ENCODE measurements at places on chromosomes 1 and 21.

DNA sequence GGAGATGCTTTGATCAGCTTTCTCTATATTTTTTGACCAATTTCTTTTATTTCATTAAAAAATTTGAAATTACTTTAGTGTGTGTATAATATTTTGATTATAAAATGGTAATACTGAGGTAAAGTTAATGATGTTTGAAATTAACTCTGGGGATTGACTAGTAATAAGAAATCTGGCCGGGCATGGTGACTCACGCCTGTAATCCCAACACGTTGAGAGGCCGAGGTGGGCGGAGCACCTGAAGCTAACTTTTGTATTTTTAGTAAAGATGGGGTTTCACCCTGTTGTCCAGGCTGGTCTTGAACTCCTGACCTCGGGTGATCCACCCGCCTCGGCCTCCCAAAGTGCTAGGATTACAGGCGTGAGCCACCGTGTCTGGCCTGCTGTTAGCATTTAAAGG lies 17.5 kb downstream of the SCP2 start:
- no peak for DNase-seq

GRCh38 chr1:226310245-226310540 lies 1.2 kb upstream of the LIN9 start:
- DNase-seq: no peak

- DNase-seq: no peak
Measured at GRCh38 chr1:117146575-117147340, 25.2 kb upstream of the TRIM45 start.

DNA sequence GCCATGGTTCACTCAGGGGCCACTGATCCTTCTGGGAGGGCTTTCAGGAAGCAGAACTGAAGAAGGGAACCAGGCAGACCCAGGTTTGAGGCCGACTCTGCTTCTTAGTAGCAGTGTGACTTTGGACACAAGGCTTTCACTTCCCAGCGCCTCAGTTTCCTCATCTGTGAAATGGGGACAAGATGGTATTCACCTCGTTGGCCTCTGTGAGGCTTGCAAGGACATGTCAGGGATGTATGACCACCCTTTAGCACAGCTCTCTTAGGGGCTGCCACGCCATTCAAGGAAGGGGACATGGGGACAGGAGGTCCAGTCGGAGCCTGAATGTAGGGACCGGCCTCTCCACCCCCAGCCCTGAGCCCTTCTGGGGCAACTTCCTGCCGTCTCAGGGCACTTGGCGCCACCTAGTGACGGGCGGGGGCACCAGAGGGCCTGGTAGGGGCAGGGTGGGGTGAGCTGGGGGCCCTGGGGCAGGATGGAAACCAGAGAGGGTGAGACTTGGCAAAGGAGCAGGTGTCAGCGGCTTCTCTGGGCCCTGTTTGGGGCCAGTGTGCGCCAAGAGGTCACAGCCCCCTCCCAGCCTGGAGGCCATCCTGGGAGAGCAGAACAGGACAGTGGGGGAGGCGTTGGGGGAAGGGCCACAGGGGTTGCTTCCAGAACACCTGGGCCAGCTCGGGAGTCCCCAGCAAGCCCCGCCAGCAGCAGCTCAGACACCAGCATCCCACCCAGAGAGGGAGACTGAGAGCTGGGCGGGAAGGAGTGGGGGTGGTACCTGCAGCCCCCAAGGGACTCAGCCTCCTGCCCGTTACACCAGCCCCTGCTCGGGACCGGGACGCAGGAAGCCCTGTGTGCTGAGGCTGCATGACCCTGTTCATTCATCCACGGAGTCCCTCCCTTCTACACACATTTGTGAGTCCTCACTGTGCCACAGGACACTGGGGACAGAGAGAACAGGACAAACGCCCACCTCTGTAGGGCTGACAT lies 102.5 kb upstream of the TARDBP start:
- peak; percentile 51 for DNase-seq

DNA sequence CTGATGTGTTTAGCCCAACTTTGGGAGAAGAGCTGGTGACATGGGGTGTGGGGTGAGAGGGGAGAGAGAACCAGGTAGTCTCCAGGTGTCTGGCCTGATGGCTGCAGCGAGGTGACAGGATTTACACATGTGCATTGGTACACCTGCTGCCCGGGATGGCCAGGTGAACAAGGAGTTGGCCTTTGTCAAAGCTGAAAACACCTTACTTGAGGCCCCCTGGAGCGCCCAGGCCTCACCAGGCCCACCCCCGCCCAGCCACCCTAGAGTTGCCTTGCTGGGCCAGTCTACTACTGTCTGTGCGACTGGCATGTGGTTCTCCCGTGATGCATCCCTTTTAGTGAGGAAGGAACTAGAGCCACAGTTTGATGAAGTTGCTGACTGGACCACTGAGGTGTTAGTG lies 90.5 kb downstream of the ADARB1 start:
- DNase-seq: no peak

- no peak for DNase-seq
Measured at GRCh38 chr1:156795374-156795733, 21.3 kb downstream of the SH2D2A start.

GRCh38 chr1:78141531-78142231 lies 95.9 kb downstream of the GIPC2 start:
- DNase-seq: no peak

DNA sequence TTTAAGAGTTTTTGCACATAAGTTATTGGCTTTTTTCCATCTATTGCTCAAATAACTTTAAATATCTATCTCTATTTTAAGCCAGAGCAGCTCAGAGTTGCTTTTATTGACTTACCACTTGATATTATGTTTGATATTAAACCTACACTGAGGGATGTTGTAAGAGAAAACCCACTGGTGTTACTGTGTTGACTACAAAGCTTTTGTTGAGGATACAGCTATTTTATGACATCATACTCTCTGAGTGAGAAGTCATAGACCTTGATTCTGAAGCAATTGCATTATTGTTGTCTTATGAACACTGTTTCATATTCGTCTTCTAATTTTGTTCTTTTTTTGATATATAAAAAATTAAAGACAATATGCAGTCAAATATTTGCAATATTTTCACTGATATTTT lies 560.4 kb downstream of the PTBP2 start:
- DNase-seq: no peak

- DNase-seq: no peak
Measured at GRCh38 chr1:102800406-102800805, 307.9 kb downstream of the COL11A1 start.

- DNase-seq: no peak
Measured at GRCh38 chr1:223810586-223810985, 35.2 kb downstream of the TP53BP2 start.

DNA sequence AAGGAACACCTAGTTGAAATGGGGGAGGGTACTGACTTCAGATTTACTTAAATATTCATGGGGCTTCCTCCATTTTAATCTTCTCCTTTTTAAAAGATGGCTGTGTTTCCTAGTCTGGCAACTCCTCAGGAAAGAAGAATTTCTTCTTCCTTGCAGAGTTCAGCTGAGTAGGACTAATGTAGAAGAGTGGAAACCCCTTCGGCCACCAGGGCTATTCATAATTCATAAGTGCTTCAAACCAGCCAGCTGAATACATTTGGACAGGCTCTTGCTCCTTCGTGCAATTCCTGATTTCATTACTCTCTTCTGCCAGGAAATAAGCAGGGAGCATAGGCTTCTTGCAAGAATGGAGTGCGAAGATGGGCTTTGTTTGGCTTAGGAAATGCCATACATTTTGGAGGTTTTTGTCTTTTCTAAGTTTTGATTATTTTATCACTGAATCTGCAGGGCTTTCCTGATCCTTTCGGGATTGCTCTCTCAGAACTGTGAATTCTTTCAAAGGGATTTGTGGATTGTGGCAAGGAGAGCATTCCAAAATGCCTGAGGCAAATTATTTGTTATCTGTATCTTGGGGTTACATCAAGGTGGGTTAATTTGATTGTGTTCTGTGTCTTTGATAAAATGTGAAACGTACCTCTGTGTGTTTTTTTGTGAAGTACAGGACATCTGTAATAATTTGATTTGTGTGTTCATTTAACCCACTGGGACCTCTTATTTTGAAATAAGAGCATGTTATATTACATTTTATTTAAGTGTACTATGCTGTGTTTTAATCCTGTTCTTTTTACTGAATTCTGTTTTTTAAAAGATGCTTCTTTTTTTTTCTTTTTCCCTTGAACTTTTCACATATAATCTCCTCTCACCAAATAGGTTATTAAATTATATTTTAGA lies 179.4 kb upstream of the SGIP1 start:
- no peak for DNase-seq

DNA sequence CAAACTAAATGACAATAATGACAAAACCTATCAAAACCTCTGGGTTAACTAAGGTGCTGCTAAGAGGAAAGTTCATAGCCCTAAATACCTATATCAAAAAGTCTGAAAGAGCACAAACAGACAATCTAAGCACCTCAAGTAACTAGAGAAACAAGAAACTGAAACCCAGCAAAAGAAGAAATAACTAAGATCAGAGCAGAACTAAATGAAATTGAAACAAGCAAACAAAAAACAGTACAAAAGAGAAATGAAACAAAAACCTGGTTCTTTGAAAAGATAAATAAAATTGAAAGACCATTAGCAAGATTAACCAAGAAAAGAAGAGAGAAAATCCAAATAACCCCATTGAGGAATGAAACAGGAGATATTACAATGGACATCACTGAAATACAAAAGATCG lies 44.8 kb upstream of the KIAA0040 start:
- no peak for DNase-seq

DNA sequence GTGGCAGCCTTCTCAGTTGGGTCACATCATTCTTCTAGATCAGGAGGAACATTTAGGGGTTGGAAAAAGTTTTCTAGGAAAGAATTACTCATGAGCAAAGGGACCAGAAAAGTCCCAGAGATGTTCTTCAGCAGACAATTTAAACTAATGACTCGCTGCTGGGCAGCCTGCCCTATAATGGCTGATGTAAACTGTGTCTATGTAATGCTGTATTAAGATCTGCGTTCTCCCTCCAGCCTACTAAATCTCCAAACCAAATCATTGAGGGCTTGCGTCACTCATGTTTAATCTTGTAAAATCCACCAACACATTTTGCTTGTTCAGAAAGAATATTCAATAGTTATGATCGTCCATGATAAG lies 92.1 kb downstream of the LRRC8C start:
- DNase-seq: no peak

DNA sequence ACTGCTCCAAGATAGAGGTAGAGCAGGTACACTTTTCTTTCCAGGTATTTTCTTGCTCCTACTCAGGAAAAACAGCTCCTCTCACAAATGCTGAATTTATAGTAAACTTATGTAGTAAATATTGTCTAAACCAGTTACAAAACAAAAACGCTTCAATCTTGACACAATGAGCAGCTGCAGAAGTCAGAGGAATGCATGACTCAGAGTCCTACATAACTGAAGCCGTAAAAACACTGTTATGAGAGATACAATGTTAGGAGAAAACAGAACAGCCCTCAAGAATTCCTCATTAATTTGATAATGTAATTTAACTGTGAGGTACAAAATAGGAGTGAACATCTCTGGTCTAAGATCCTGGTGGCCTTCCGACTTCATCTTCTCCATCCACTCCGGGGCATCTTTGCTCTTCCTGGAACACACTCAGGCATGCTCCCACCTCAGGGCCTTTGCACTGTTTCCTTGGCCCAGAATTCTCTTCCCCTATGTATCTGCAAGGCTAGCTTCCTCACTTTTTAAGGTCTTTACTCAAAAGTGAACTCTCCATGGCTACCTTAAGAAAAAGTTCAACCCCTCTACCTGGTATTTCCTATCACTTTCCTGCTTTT lies 138.5 kb downstream of the SLC45A1 start:
- DNase-seq: no peak

GRCh38 chr1:91764471-91765115 lies 121.4 kb downstream of the TGFBR3 start:
- DNase-seq: no peak

- DNase-seq: no peak
Measured at GRCh38 chr21:26449161-26449560, 123.9 kb downstream of the CYYR1 start.

DNA sequence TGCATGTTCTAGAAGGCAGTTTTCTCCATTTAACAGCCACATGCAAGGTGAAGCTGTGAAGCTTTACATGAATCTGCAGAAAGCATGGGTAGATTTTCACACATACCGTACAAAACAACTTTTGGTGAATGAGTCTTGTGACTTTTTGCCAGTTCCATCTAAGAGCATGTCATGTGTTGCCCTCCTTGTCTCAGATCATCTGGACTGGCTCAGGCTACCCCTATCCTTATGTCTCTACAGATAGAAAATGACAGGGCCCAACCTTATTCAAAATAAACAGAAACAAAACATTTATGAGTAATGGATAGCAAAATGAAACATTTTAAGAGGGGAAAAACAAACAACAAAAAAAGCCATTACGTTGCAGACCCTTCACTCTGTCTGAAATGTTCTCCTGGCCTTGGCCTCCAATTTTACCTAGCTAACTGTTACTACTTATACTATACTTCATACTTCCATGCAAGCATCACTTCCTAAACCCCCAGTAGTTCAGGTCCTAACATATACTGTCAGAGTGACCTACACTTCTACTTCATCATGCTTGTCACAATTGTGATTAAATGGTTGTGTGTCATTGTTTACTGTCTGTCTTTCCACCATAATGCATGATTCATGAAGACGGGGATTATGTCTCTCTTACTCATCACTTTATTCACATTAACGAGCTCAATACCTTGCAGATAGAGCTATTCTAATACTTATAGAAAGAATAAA lies 39.0 kb downstream of the LRRC8C start:
- no peak for DNase-seq

- no peak for DNase-seq
Measured at GRCh38 chr1:26782521-26783212, 5.1 kb upstream of the PIGV start.

- no peak for DNase-seq
Measured at GRCh38 chr1:101907264-101907663, 89.5 kb downstream of the OLFM3 start.

DNA sequence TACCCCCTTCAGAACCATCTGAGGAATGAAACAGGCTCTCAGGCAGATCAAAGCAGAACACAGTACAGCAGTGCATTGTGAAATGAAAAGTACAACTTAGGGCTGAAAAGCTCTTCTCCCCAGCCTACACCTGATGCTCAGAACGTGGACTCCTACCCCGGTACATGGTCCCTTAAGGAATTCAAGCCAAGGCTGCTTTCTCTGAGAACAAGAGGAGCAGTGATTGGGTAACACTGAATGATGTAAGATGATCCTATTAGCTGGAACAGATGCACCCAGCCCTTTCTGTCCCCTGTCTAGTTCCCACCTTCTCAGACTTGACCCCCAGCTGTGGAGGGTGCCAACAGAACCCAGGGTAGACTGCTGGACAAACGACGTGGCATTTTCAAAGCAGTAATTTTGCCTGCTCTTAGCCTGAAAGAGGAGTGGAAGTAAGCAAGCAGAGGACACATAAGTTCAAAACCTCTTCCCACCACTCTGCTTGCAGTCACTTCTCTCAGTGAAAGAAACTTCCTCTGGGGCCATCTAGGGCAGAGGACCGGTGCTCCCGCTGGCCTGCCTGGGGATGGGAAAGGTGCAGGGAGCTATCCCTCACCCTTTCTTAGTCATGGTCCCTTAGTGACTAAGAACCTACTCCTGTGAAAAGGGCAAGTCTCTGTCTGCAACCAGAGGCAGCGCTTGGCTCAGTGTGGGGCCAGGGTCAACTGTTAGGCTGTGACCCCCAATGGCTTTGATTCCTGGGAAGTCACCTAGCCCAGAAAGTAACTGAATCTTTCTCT lies 72.7 kb downstream of the TRABD2B start:
- no peak for DNase-seq
